ENCODE measurements at places on chromosomes 7 and 10.

DNA sequence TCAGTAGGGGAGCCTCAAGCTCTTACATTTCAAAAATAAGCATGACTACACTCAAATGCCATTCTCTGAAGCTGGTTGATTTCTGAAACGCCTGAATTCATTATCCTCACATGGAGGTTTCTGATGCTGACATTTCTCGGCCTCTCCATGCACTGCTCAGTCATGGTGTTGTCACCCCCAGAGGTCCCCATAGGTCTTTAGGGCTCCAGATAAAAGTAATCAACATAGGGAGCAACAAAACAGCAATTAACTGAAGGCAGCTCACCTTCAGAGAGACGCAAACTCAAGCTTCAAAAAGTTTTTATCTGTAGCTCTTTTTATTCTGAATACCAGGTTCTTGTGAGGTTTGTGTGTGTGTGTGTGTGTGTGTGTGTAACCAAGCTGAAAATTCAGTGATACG lies 223.2 kb upstream of the LRRN3 start:
- no peak for DNase-seq

- no peak for DNase-seq
These were observed 185.7 kb downstream of the KIAA1217 start for GRCh38 chr10:24394461-24395190.

GRCh38 chr10:78255796-78256638 lies 222.4 kb downstream of the RPS24 start:
- peak; percentile 98 for DNase-seq

- no peak for DNase-seq
These were observed 10.1 kb upstream of the PON1 start for GRCh38 chr7:95334447-95334846.

- no peak for DNase-seq
These were observed 8.4 kb downstream of the FAM237B start for GRCh38 chr7:90312745-90313144.

- no peak for DNase-seq
These were observed 71.2 kb upstream of the RPA3 start for GRCh38 chr7:7789551-7789988.

- no peak for DNase-seq
These were observed 54.7 kb downstream of the ANK3 start for GRCh38 chr10:60334991-60335390.

DNA sequence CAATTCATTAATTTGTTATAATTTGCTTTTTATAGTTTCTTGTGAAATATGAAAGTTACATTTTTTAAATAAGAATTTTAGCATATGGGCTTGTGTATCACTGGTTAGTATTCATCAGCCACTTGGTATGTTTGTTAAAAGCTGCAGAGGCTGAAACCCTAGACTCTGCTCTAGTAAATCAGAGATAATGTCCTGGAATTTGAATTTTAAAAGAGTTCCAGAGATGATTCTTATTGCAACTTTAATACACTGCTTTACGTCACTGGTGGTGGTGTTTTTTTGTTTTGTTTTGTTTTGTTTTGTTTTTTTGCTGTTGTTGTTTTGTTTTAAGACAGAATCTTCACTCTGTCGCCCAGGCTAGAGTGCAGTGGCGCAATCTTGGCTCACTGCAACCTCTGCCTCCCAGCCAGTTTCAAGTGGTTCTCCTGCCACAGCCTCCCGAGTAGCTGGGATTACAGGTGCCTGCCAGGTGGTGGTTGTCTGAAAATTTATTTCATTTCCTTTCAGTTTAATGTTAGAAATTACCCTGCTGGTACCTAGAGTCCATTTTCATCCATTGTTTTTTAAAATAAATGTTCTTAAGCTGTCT lies 43.8 kb downstream of the PTPN12 start:
- DNase-seq, result no peak

- DNase-seq, result no peak
These were observed 21.9 kb downstream of the STEAP1 start for GRCh38 chr7:90176195-90176594.

- no peak for DNase-seq
These were observed 79.2 kb upstream of the PPP1R3C start for GRCh38 chr10:91711885-91712680.

DNA sequence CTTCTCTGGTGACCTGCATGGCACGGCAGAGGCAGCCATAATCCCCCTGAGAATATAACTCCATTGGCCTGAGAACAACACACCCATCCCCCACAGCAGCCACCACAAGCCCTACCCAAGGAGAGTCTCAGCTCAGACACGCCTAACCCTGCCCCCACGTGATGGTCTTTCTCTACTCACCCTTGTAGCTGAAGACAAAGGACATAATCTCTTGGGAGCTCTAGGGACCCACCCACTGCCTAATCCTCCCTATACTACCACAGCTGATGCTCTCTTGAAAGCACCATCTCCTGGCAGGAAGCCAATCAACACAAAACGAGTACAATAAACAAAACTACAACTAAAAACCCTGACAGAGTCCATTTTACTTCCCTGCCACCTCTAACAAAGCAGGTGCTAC lies 30.7 kb upstream of the HPSE2 start:
- DNase-seq, result no peak

DNA sequence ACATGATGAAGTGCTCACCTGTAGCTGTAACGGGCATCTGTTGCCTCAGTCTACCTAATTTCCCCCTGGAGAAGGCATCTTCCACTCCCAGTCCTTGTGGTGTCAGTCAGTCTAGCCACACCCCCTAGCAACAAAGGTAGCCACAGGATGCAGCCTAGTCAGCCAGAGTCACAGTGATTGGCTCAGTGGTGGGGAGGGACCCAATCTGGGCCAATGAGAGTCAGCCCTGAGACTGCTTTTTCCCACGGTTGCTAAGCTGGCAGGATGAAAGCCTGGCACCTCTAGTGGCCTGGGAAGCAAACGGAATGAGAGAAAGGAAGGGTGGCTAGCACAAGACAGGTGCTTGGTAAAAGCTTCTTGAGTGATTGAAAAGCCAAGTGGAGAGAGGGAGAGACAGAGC lies 118.6 kb downstream of the SH3PXD2A start:
- DNase-seq, result peak; percentile 70

DNA sequence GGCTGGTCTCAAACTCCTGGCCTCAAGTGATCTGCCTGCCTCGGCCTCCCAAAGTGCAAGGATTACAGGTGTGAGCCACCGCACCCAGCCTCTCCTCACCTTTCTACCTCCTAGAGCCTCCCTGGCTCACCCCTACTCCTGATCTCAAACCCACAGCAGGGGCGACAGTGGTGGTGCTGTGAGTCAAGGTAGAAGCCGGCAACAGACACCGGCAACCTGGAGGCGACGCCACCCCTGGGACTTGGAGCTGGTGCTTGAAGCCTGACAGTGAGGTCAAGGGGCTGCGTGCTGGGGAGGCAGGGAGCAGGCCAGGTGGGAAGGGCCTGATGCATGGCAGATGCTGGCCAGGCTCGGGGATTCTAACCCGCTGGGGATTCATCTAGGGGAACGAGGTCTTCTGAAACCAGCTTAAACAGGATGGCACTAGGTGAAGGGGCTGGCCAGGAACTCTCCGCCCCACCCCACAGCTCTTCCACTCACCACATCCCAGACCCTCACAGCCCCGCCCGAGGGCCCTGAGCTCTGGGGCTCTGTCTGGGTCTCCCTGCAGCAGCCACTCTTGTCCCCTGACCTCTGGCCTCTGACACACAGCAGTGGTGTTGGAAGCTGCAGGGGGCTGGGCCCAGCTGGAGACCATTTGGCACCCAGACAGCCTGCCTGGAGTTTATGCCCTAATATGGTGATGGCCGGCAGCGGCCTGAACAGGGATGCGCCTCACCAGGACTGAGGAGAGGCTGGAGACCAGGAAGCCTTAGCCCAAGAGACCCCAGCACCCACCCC lies 16.4 kb downstream of the KCNH2 start:
- no peak for DNase-seq

GRCh38 chr10:33815776-33816175 lies 481.3 kb upstream of the NRP1 start:
- no peak for DNase-seq

DNA sequence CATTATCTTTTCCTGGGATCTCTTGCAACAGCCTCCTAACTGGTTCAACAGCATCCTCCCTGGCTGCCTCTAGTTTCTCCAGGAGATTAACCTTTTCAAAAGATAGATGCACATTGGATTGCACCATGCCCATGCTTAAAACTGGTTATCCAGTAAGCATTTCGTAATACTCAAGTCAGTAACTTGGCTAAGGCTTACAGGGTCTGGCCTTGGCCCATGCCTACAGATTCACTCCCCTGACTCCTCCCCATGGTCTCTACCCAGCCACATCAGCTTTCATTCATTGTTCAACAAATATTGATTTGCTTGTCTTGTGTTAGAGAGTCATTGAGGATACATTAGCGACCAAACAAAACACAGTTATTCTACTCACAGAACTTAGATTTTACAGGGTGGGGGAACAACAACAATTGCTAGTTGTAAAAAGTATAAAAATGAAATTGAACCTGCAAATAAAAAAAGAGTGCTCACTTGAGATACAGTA lies 1.8 kb upstream of the KIF20B start:
- no peak for DNase-seq

DNA sequence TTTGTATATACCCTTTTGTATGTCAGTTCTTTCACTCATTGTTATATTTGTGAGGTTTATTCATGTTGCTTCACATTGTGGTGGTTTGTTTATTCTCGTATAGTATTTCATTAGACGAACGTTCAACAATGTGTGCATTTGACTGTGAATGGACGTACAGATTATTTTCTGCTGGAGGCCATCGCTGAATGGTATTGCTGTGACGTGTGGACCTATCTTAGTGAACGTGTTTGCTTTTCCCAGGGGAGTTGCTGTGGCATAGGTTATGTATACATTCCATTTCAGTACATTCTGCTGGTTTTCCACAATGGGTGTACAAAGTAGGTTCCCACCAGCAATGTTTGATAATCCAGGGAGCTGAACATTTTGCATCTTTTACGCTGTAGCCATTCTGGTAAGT lies 31.1 kb upstream of the PLEKHS1 start:
- DNase-seq, result no peak

DNA sequence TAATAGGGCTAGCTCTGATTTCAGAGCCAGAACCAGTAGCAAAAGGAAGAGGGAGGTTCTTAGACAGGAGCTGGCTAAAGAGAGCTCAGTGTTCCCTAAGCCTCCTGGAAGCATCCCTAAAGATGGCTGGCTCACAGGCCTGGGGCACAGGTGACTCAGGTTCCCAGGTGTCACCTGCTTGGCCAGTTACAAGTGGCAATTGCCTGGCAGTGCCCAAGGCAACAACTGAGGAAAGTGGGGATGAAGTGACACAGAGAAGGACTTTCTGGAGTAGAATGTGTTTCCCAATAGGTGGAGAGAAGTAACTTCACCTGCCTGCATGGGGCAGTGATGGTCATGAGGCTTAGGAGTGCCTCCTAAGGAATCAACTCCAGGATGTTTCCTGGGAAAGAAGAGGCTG lies 66.5 kb upstream of the EEPD1 start:
- no peak for DNase-seq

- peak; percentile 100 for DNase-seq
These were observed 23.3 kb downstream of the MYOF start for GRCh38 chr10:93458821-93459257.
